ENCODE measurements at places on chromosomes 7 and 10.

- DNase-seq, result no peak
Observed at GRCh38 chr10:96565774-96566173, 21.0 kb downstream of the TM9SF3 start.

DNA sequence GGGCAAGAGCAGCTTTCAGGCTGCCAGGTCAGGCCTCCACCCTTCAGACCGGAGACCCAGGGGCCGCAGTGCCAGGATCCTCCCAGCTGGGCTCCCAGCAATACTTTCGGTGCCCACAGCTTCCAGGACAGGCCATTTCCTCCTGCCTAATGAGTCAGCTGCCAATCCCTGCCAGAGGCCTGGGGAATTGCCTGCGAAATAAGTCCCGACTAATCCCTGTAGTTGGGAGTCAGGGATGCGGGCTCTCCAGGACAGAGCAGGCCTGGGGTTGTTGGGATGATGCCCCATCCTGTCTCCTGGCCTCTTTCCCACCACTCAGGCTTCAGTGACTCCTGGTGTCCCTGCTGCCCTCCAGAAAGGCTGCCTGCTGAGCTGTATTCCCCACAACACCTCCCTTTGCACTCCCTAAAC is 143.5 kb upstream of the UNC5B start:
- no peak for DNase-seq

GRCh38 chr7:111653846-111654245 is 91.6 kb upstream of the IMMP2L start:
- no peak for DNase-seq

GRCh38 chr10:66572700-66573099 is 353.1 kb upstream of the LRRTM3 start:
- no peak for DNase-seq

DNA sequence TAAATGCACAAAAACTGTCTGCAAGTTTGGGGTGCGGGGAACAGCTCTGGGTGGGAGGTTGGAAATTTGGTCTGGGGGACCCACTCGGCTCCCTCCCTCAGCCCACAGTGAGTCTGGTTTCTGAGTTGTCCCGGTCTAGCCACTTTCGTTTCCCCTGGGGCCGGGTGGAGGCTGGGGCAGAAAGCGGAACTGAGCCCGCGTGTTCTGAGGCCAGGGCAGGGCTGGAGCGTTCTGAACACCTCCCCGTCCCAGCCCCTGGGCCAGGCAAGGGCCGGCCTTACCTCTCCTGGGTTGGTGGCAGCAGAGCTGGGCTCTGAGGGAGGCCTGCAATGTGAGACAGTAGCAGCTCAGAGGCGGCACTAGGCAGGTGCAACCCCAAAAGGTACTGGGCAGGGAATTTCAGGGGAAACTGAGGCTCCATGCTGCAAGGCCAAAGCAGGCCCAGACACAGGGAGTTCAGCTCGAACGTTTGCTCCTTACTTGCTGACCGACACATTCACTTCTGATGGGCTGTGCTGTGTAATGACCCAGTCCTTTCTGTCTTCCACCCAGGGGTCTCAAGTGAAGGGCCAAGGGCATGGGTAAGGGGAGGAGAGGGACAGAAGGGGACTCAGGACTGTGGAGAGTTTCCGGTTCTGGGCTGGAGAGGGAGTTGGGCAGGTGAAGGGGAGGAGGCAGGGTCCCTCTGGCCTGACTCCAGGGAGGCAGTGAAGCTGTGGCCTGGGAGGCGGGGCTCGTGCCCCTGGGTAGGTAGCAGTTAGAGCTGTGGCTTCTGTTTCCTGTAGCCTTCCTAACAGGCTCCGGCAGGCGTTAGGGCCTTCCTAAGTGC is 3.0 kb downstream of the IRF5 start:
- DNase-seq, result no peak

GRCh38 chr10:29254123-29255046 is 34.5 kb upstream of the LYZL1 start:
- DNase-seq, result no peak

GRCh38 chr10:26502986-26503385 is 64.8 kb downstream of the APBB1IP start:
- no peak for DNase-seq

DNA sequence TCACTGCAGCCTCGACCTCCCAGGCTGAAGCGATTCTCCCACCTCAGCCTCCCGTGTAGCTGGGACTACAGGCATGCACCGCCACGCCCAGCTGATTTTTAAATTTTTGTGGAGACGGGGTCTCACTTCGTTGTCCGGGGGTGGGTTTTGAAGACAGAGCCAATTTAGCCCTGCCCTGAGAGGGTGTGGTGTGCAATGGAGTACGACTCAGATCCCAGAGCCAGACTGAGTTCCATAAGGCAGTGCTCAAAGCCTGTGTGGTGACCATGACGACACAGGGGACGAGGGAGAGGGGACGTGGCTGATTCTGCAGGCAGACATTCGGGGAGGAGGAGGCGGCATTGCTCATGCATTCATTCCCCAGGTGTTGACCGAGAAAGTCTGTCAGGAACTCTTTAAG is 72.1 kb downstream of the ZMIZ1 start:
- DNase-seq, result no peak

GRCh38 chr10:58836176-58836700 is 323.6 kb downstream of the BICC1 start:
- no peak for DNase-seq

- DNase-seq, result peak; percentile 25
Observed at GRCh38 chr7:148402159-148402558, 188.4 kb upstream of the C7orf33 start.

DNA sequence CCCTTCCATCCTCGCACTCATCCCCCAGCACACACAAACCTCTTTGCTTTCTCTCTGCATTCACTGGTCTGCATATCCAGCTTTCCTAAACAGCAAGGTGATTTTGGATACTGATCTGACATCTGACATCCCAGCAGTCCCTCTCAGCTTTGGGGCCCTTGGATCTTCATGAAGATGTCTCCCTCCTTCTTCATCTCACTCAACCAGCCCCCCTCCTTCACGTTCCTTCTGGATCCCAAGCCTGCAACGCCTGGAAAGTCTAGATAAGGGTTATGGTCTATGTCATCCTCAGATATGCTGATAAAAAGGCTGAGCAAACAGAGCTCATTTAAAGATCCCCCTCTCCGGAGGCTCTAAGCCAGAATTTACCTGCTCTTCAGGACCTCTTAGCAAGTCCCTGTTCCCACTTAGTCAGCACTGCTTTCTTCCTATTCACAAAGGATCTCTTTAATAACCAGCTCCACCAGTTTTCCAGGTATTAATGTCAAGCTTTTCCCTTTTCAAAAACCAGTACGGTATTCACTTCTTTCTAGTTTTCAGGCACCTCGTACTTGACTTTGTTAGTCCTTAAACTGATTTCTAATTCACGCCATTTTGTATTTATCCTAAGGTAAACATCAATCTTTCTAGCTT is 38.9 kb downstream of the CREB3L2 start:
- DNase-seq, result no peak

DNA sequence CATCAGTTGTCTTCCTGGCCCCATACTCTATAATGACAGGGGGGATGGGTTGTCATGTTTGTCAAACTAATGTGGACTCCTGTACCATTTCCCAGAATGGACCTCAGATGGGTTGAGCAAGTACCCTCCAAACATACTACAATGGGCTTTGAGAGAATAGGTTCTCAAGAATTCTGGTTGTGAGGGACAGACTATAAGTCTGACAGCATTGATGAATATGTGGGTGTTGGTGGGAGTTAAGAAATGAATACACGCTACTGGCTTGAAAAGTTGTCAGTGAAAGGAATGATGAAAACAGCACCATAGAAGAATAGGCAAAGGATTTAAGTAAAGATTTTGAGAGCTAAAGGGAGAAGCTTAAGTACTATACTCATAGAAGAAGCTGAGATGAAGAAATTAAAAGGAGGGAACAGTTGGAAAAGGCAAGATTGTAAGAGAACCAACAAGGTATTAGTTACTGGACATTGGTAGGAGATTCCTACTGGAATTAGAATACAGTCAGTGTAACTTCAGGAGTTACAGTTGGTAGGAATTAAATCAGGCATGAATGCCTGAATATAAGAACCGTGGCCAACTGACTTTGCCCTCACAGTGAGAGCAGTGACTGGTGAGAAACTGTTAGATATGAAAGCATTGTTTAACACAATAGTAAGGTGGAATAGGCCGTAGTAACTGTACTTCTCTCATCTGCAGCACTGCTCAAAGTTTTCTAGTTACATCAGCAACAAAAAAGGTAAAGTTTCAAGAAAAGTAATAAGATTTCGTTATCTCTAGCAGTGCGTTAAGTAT is 86.3 kb downstream of the LCOR start:
- no peak for DNase-seq

- no peak for DNase-seq
Observed at GRCh38 chr10:50361946-50362345, 110.6 kb upstream of the ASAH2 start.

DNA sequence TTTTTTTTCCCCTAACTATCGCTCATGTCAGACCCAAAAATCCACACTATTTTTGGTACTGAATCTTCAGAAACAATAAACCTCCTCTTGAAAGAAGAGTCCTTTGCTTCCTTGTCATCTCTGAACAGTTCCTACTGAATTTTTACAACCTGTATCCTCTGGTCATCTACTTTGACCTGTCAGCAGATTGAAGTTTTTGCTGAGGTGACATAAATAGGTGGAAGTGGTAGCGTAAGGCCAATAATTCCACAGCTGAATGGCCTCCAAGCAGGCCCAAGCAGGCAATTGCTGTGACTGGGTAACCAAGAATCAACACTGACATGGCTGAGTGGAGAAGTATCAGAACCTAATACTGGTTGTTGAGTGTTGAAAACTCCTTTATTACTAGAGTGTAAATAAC is 117.4 kb upstream of the MAGI2 start:
- DNase-seq, result no peak

- DNase-seq, result no peak
Observed at GRCh38 chr10:93535293-93535692, 31.2 kb upstream of the FFAR4 start.

- DNase-seq, result no peak
Observed at GRCh38 chr10:57593983-57594573, 673.6 kb downstream of the IPMK start.

GRCh38 chr7:14507617-14508016 is 394.9 kb downstream of the DGKB start:
- peak; percentile 74 for DNase-seq

DNA sequence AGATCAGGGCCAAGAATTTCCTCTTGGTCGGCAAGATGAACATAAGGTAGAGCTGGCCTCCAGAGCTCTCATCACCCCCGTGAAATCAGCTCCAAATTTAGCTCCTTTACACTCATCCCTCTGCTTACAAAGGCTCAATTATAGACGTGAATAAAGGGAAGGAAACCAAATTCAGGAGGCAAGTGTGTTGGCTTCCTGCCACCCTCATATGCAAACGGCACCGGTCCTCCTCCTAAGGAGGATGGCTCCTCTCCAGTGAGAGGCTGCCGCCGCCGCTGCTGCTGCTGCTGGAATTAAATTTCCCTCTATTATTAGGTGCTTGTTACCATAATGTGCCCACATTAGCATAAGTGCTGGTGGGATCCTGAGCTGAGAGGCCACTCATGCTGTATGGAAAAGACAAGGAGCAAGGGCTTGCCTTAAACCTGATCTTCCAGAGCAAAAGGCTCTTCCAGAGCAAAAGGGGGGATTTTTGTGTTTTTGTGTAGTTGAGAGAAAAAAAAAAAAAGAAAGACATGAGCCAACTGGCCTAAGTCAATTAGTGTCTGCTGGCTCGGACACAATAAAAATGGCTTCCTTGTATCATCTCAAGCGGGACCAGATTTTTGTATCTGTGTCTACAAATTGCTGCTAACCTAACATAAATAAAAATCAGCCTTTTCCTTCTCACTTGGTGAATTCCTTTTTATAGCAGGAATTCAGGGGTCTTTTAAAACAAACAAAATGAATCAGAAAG is 68.4 kb downstream of the CDHR3 start:
- peak; percentile 61 for DNase-seq

DNA sequence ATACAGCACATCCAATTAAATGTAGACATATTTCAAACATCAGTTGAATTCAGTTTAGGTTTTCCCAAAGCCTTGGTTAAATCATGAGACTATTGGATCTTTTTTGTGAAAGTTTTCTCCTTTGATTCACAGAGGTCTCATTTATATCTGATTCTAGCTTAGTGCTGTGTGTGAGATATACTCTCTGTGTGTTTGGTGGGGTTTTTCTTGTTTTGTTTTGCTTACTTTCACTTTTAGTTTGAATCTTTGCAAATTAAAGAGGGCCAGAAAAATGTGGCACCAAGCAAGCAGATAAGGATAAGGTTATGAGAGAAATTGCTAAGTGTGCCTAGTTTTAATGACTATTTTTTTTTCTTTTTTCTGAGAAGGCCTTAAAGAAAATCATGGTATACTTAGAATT is 12.6 kb upstream of the OR6B1 start:
- DNase-seq, result no peak

DNA sequence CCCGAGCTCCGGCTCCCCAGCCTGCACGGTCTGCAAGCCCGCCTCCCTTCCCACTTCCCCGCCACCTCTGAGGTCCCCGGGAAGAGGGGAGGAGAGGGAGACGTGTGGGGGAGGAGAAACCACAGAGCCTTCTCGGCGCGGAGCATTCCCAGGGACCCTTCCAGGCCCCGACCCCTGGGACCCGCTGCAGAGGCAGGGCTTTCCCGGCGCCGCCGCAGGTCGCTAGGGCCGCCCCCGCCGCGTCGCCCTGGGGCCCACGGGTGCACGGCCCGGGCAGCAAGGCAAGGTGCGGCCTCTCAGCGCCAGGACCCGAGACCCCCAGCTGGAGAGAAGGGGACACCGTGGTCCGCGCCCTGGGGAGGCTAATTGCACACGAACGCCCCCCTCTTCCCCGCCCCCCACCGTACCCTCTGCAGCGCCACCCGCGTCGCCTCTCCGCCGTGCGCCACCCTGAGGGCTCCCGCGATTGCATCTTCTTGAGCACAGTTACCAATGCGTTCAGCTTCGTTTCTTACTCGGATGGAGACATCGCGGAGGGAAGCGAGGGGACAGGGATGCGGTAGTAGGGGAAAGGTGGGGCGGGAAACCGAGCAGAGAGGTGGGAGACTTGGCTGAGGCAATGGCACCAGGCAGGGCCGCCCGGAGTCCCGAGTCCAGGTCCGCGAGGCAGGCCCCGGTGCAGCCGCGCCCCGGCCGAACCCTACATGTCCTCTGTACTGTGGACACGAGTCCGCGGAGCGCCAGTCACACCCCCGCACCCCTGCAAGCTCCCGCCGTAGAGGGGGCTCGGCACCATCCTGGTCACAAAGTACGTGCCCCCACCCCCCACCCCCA is 28.9 kb downstream of the SKIDA1 start:
- DNase-seq, result peak; percentile 18

GRCh38 chr7:94003446-94004023 is 620 bp downstream of the BET1 start:
- DNase-seq, result no peak

DNA sequence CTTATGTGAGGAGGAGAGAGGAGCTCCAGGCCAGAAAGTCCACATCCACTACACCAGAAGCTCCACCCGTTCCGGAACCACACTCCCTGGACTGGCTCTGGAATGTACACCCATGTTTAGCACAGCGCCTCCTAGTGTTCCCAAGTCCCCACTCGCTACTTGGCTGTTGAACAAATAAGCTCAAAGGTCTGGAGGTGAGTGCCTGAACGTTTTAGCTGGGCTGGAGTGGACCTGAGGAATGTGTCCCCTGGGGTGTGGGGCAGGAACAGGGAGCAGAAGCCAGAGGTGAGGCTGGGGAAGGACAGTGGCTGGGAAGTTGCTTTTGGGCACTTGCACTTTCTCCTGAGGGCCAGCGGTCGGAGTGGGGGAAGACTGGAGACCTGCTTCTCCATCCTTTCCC is 164.1 kb upstream of the CDCA7L start:
- peak; percentile 11 for DNase-seq

- DNase-seq, result no peak
Observed at GRCh38 chr7:8232999-8233847, 28.7 kb downstream of the ICA1 start.

Measured in NCI-H1694 (cell line).